ENCODE measurements at places on chromosomes 1 and 21.

DNA sequence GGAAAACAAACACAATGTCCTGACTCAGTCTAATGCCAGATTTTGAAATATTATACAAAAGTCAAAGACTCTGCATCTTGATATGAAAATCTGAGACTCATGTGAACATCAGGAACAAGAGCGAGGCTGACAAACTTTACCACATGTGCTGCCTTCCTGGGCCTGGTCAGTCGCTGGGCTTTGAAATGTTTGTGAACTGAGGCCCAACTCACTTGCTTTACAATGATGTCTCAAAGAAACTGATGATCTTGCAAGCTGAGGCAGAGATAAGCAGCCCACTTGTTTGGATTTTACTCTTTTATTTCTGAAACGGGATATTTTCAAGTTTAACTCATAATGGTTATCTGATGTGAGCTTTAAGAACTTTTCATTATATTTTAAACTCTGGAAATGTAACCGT lies 2.1 kb downstream of the BCAR3 start:
- no peak for DNase-seq

DNA sequence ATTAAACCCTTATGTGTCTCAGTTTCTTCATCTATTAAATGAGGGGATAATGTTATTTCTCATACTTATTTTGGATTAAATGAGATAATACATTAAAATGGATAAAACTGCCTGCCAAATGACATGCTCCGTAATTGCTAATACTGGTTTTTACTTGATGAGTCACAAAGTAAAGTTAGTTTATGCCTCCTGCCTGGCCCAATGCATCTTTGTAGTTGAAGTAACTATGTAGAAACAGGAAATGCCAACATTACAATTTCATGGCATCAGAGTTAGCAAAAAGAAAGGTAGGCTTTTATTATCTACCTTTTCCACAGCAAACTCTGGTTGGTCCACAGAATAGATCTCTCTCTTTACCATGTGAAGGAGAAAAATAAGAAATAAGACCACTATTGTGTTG lies 214.5 kb downstream of the TBX15 start:
- no peak for DNase-seq

- peak; percentile 53 for DNase-seq
These were observed 122.8 kb upstream of the IVNS1ABP start for GRCh38 chr1:185439727-185440415.

DNA sequence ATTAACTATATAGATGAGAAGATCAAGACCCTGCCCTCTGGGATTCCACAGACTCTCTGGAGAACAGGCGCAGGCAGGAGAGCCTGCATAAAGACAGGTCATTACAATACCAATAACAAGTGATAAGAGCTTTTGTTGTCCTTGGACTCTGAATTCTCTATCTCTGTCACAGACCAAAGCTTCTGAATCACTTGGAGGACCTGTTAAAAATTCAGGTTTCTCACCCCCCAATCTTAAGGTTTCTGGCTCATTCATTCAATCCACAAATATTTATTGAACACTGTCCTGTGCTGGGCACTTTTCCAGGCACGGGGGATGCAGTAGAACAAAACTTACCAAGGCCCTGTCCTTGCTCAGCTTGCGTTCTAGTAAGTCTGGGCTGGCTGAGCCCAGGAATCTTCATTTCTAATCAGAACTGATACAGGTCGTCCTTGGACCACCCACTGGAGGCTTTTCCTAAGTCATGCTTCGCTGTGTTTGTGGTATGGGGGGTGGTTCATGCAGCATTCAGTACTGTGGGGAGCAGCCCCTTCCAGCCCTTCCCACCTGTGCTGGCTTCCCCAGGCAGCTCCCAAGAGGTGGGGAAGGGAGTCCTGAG lies 1.4 kb downstream of the EFNA4 start:
- DNase-seq: no peak

GRCh38 chr1:66374561-66375111 lies 159.3 kb upstream of the SGIP1 start:
- DNase-seq: no peak

Data from erythroblast (primary cell).